ENCODE measurements at places on chromosomes 13 and 19. TPM values are rescaled to one million over a fixed set of nuclear protein-coding genes. Genes with fewer than 3 reads are reported as not detected.

DNA sequence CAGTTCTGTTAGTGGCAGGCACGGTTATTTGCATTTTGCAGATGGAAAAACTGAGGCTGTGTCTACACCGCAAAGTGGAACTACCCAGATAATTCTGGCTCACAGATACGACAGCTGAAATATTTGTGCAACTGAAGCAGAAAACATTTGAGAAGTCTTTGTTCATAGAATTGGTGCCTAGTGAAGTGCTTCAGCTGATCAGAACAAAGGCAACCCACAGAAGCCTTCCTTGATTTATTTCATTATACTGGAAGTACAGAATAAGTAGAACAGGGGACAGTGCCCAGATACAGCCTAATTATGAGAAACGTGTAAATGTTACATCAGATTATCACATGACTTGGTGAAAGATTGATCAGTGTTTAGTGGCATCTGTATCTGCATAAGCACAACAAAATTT lies 73.4 kb upstream of the RAP2A start:
- DNase-seq = no peak

GRCh38 chr19:17073869-17074633 lies 1.2 kb downstream of the HAUS8 start:
- peak; percentile 49 for DNase-seq

DNA sequence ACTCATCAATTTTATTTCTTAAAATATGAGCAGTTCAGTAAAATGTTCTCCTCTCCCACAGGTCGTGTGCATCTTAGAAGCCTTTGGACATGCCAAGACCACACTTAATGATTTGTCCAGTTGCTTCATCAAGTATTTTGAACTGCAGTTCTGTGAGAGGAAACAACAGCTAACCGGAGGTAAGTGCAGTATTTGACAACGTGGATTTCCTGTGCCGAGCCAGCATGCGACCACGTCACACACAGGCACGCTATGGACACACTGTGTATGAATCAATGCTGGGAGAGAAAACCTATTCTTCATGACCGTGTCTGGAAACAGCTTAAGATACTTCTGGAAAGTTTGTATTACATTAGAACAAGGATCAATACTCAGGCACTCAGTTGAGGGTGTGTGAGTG lies 268.5 kb downstream of the MYO16 start:
- DNase-seq = no peak

The ZNF665 gene
- total RNA-seq = 2.0 TPM

- no peak for DNase-seq
Observed at GRCh38 chr19:7450243-7451223, 38.3 kb downstream of the PEX11G start.

The ZNF99 gene
- not detected for total RNA-seq

- DNase-seq = no peak
Observed at GRCh38 chr19:19602136-19602712, 16.3 kb downstream of the PBX4 start.

GRCh38 chr19:7769171-7769570 lies 6.1 kb downstream of the CLEC4M start:
- no peak for DNase-seq

- DNase-seq = no peak
Observed at GRCh38 chr13:73943137-73943964, 190.9 kb downstream of the KLF12 start.

GRCh38 chr13:79402679-79403078 lies 3.4 kb downstream of the RBM26 start:
- DNase-seq = no peak

The NCR1 gene
- total RNA-seq = 0.39 TPM

The PLPPR3 gene
- not detected for total RNA-seq

GRCh38 chr19:45171211-45171623 lies 6.8 kb downstream of the TRAPPC6A start:
- DNase-seq = no peak

GRCh38 chr19:2582984-2583956 lies 107.3 kb downstream of the GADD45B start:
- no peak for DNase-seq

The RAB3A gene
- 6.9 TPM for total RNA-seq

The ADGRE3 gene
- total RNA-seq = not detected

DNA sequence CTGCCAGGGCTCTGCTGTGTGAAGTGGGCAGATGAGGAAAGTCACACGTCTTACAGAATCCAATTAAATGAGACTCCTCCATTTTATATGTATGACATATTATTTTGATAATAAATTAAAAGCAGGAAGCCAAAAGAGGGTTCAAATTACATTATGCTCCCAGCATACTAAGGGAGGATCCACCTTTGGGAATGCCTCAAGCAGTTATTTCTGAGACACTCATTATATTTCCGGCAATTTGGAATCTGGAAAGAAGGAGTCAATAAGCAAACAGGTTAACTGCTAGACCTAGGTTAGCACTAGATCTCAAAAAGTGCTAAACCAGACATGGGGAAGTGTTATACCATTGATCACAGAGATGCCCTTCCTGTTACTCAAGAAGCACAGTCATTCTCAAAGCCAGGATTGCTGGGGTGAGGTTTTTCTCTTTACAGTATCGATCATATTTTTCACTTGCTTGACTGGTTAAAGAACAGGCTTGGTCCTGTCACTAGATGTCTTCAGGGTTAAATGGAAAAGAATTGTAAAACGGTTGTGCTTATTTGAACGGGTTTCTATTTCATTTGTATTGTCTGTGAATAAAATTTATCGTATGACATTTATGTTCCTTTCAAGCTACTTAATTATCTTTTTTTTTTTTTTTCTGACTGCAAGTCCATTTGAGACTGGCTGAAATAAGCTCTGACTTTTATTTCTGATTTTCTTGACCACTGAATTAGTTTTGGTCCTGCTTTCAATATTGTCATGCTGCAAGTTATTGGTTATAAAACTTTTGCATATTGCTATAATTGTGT lies 523.2 kb downstream of the KLF12 start:
- DNase-seq = no peak

- no peak for DNase-seq
Observed at GRCh38 chr19:28318469-28319179, 894.3 kb downstream of the UQCRFS1 start.

GRCh38 chr13:35993686-35994085 lies 137.5 kb downstream of the DCLK1 start:
- DNase-seq = no peak

- DNase-seq = no peak
Observed at GRCh38 chr13:29117663-29118062, 297.5 kb downstream of the MTUS2 start.

- no peak for DNase-seq
Observed at GRCh38 chr13:107531816-107532215, 683.5 kb downstream of the LIG4 start.

- no peak for DNase-seq
Observed at GRCh38 chr13:113604186-113604585, 19.6 kb downstream of the TFDP1 start.

GRCh38 chr19:19064811-19065745 lies 1.3 kb downstream of the SLC25A42 start:
- DNase-seq = peak; percentile 36

GRCh38 chr19:11479090-11479897 lies 1.6 kb downstream of the ELAVL3 start:
- peak; percentile 36 for DNase-seq

The PPP1R37 gene
- total RNA-seq = 33.1 TPM

DNA sequence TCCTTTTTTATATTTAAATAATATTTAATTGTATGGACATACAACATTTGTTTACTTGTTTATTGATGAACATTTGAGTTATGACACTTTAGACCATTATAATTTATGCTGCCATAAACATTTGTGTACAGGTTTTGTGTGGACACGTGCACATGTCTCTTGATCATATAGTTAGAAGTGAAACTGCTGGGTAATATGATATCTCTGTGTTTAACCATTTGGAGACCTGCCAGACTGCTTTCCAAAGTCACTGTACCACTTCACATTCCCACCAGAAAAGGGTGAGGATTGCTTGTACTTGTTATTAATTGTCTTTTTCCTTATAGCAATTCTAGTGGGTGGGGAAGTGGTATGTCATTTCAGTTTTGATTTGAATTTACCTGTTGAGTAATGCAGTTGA lies 145.6 kb upstream of the KLHL1 start:
- DNase-seq = no peak

GRCh38 chr19:45428384-45429231 lies 4.9 kb upstream of the ERCC1 start:
- peak; percentile 44 for DNase-seq

GRCh38 chr13:97849305-97849704 lies 104.2 kb upstream of the IPO5 start:
- no peak for DNase-seq

GRCh38 chr19:52516191-52516590 lies 11.3 kb upstream of the ZNF808 start:
- DNase-seq = no peak

The LILRA2 gene
- total RNA-seq = 1.1 TPM

DNA sequence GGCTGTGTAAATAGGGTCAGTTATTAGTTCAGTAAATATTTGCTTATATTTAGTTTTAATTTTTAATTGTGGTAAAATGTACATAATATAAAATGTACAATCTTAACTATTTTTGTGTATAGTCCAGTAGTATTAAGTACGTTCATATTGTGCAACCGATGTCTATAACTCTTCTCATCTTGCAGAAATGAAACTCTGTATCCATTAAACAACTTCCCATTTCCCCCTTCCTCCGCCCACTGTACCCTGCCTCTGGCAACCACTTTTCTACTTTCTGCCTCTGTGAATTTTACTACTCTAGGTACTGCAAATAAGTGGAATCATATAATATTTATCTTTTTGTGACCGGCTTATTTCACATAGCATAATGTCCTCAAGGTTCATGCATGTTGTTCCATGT lies 24.4 kb downstream of the UBAC2 start:
- no peak for DNase-seq

DNA sequence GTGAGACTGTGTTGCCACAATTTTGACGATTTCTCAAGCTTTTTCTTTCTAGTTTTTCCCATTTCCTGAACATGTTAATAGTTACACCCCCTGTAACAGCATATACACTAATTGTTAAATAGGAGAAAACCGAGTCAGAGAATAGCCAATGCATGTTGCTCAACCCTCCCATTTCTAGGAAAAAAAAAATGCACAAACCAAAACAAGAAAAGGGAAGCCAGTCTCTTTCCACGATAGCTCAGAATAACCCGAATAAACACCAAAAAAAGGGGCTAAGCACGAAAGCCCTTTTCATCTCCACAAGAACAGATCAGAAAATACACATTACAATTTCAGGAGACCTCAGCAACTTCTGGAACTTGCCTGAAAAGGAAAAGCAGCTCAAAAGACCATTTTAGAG lies 16.3 kb downstream of the LATS2 start:
- no peak for DNase-seq

DNA sequence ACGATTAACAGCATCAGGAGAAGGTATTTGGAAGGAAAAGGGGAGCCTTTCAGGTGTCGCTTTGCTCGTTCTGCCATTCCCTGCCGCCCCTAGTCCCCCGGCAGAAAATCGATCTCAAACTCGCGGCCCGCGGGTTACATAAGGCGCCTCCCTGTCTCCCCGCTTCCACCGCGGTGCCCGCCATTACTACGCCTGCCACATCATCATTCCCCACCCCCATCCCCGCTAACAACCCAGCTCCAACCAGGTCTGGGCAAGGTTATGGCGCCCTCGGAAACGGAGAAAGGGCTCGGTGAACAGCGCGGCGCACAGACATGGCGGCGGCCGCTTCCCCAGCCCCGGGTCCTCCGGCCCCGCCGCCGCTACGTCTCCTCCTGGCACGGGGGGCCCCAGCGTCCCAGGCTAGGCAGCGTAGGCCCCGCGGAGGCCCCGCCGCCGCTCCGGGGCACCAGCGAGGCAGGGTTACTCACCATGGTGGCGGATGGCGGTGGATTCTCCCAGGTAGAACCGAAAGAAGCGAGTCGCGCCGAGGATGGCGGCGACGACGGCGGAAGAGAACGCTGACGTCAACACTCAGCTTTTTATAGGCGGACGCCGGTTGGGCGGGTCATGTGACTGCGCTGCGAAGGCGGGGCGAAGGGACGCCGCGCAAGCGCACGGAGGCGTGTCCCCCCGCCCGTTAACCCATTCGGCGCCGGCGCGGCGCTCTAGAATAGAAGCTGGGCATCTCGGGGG lies at the start of gene EEF2:
TSS of gene EEF2 (minus strand) at position 556 of the 735 bp plus-strand sequence. CDS start at position 473, 83 bp downstream.
- peak; percentile 93 for DNase-seq

DNA sequence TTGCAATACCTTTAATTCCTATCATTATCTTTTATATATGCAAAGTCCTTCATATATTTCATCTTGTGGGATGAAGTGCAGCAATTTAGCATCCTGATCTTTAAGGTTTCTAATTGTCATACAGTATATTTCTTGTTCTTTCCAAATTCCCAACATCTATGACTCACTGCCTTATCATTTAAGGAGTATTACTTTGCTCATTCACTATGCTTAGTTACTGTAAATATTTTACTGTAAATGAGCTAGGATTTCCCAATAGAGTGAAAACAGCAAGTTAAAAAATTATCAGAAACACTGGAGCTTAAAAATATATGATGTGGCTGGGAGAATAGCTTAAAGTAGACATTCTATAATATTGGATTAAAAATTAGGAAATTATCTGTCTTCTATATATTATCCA lies 69.9 kb downstream of the SLITRK6 start:
- DNase-seq = no peak

- no peak for DNase-seq
Observed at GRCh38 chr13:23985060-23985459, 87.8 kb upstream of the C1QTNF9B start.

DNA sequence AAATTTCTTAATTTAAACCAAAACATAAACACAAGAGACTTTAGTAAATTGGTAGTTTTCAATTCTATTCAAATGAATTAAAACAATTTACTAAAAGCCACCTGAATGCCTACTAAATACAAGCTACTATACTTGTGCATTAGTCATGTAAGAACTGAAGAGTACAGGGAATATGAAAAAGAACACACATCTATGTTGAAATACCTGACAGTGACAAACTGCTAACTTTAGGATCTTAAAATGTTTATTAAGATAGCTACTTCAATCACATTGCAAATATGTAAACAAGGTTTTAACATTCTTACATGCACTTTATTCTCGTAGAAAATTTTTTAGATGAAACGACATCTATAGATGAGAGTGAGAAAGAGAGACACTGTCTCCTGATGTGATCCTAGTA lies 4.1 kb downstream of the SPRYD7 start:
- no peak for DNase-seq

- no peak for DNase-seq
Observed at GRCh38 chr13:46541210-46541609, 11.8 kb upstream of the LRCH1 start.
